Stimulated activated CD4-positive, alpha-beta T cell treated with anti-CD3 and anti-CD28 coated beads, TNF-alpha, amount 100 ng/mL, for 4 hours (primary cell): ENCODE measurements at places on chromosomes 1 and 21.

- DNase-seq, result no peak
These were observed 54.4 kb downstream of the TLCD4 start for GRCh38 chr1:95171270-95172245.

DNA sequence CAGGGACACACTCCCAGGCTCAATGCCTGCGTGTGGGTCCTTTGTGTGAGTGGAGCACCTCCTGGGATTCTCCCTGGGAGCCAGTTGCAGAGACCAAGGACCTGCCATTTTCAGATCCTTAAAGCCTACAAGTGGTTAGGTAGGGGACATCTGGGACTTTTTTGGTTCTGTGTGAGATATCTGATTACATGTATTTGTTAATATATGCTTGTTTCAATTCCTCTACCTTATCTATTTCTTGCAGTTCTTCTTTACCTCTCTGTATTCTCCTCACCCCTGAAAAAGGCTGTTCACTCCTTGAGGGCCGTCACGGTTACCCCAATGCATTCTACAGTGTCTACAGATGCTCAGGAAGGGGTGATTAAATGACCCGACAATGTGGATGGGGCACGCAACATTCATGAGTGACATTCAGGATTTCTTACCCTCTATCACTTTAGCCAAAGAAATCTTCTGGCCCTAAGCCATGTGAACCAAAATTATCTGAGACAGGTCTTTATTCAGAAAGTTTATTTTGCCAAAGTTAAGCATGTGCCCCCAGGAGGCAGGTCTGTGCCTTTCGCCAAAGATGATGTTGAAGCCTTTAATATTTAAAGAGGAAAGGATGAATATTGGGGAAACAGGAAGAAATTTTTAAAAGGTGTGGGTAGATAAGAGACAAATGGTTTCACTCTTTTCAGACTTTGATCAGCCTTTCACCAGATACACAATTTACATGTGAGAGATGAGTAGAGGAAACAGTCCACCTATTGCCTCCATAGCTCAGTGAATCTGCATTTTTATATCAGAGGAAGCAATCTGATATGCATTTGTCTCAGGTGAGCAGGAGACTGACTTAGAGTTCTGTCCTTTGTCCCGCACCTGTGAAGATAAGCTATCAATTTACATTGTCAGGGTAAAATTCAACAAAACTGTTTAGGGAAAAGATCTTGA, 44.6 kb upstream of the MPZL1 start:
- DNase-seq, result no peak

- DNase-seq, result no peak
These were observed 360.4 kb upstream of the LYPLAL1 start for GRCh38 chr1:218813237-218813636.

- DNase-seq, result no peak
These were observed 94.1 kb downstream of the ADARB1 start for GRCh38 chr21:45168522-45168921.

- no peak for DNase-seq
These were observed 140.4 kb upstream of the KCNE2 start for GRCh38 chr21:34223376-34223775.
